Germinal center (tissue), 1 donor: ENCODE measurements at places on chromosomes 7 and 10.

GRCh38 chr7:156665101-156665500 lies 24.5 kb downstream of the RNF32 start:
- DNase-seq = no peak

DNA sequence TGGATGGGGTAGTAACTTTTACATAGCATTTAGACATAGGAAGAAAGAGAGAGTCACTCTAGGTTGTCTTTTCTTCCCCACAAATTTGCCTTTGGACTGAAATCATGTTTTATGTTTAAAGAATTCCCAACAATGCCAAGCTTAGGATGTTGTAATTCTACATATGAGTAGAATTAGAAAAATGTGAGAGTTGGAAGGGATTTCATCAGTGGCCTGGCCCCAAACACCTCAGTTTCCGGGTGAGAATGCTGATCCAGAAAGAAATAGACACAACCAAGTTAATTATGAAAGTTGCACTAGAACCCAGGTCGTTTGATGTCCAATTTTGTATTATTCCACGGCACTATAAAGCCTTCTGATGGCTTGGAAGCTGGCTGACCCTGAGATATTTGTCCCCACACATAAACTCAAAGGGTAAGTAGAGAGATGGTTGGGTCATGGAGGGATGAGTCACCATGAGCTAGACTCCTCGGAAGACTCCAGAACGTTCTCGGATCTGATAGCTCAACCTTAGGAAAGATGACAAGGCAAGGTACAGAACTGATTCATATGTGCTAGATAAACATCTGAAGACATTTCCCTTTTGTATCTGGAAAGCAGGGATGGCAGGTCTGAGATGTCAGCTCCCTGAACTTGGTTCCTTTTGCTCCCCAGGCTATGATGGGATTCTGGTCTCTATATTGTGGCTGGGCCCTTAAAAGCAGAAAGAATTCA lies 48.8 kb upstream of the SLC35B4 start:
- no peak for DNase-seq

- DNase-seq = peak; percentile 86
Observed at GRCh38 chr10:124719213-124719851, 24.8 kb downstream of the FAM53B start.

GRCh38 chr7:39504963-39505362 lies 61.2 kb upstream of the YAE1 start:
- DNase-seq = no peak

DNA sequence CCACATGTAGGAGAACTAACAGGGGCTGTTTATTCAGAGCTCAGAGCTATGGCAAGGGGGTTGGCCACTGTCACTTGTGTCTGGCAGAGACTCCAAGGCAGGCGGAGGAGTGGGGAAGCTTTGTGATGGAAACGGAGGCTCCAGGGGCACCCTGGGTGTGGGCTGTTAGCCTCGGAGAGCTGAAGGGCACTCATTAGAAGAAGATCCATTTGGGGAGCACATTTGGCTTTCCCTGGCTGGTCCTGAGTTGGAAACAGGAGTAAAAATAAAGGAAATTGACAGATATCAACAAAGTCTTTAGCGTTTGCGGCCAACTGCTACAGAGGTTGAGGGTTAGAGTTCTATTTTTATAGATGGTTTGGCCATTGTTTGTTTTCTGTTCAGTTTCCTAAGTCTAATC lies 288.3 kb upstream of the MKI67 start:
- DNase-seq = no peak

DNA sequence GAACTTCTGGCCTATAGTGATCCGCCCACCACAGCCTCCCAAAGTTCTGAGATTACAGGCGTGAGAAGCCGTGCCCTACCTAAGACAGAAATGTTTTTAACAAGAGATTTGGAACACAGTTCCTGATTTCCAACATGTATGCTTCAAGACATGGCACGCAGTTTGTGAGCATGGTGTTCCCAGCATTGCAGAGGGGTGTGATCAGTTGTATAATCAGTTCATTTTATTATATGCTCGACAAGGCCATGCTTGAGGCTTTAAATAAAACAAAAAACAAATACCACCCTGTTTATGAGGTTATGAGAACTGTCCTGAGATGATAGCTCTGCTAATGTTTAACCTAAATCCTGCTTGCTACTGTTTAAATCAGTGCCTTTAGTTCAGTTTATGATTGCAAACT lies 60.2 kb downstream of the TASOR2 start:
- DNase-seq = no peak

DNA sequence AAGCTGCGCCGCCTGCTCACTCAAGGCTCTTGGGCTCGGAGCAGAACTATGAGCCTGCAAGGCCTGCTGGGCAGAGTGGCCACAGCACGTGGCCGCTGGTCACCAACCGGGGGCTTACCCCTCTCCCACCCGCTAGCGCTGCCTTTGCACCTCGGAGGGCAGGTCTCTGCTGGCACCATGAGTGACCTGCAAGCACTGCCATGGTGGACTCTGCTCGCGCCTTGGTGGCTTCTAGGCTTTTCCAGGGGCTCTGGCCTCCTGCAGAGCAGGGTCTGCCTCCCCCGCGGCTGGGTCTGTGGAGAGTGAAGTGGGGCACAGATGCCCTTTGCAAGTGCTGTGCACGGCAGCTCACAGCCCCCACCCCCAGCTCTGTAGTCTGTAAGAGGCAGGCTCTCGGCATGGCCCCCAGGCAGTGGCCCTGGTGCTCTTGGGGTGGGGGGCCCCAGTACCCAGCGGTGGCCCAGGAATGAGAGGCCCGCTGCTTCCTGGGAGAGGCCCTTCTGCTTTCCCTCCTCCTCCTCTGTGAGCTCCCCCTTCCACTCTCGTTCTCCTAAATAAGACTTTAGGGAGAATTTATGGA lies 119.6 kb downstream of the INPP5A start:
- DNase-seq = no peak

GRCh38 chr10:80504158-80504811 lies 33.4 kb upstream of the SH2D4B start:
- no peak for DNase-seq

DNA sequence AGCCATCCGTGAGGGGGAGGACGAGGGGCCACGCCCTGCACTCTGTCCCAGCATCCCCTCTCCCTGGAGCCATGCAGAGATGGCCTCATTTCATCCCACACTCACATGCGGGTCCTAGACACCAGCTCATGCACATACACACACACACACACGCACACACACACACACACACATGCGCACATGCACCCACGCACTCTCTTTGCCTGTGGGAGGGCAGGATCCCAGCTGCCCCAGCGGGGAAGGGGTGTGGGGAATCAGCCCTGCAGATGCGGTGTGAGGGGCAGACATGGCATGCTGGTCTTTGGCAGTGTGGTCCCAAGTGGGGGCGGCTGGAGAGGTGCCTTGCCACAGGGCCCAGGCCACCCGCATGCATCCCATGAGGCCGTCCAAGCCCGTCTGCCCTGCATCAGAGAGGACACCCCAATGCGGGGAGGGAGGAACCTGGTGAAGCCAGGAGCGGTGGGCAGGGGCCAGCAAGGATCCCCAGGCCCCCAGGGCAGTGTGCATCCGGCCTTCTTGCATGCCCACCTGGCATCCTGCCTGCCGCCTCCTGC lies 68.1 kb downstream of the LHPP start:
- no peak for DNase-seq

GRCh38 chr7:94710256-94710655 lies 54.3 kb upstream of the SGCE start:
- DNase-seq = no peak

DNA sequence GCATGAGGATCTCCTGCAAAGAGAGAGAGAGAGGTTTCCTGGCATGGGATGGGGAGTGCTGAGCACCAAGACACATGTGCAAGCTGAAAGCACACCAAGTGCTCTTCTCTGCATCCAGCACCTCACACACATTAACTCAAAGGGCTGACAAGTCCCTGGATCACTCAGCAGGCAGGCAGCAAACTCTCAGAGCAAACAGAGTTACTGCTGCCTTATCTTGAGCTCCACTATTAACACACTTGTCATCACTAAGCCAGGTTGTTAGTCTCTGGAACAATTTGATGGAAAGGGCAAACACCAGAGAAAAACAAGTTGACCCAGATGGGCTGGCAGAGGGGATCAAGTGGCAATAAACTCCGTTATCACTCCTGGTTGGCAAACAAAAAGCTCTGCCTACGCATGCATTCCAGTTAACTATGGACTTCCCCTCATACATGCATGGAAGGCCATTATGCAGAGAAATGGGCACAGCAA lies 349.9 kb downstream of the KCNMA1 start:
- no peak for DNase-seq

DNA sequence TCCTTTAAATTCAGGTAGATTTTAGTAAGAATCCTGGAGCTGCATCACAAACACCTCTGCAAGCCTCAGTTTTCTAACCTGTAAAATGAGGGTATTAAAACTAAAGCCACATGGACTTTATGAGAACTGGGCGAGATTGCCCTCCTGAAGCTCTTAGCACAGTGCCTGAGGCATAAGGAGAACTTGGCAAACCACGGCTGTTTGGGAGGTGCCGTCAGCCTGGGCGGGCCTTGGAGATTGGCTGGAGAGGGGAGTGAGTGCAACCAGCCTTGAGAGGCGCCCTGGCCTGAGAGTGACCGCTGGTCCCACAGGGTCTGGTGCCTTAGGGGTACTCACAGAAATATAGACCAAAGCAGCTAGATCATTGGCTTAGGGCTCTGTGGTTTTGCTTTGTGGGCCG lies 5.4 kb upstream of the TNS3 start:
- DNase-seq = no peak

DNA sequence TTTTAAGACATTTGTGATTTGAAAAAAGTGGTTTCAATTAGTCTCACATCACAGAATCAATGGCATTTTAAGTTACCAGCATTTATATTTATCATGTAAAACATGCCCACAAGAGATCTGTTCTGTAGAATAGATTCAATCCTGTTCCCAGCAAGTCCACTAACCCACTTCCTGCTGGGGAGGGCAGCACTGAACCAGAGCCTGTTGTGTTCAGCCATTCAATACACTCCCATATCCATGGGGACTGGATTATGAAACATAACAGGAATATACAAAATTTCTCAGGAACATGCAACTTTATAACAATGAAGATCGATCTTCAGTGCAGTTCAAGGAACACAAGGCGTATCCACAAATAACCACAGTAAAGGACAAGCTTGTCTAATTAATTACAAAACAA lies 24.4 kb upstream of the ANK3 start:
- DNase-seq = no peak

- DNase-seq = no peak
Observed at GRCh38 chr7:99551334-99551733, 580 bp downstream of the FAM200A start.

- no peak for DNase-seq
Observed at GRCh38 chr7:44557485-44557884, 16.2 kb downstream of the DDX56 start.

DNA sequence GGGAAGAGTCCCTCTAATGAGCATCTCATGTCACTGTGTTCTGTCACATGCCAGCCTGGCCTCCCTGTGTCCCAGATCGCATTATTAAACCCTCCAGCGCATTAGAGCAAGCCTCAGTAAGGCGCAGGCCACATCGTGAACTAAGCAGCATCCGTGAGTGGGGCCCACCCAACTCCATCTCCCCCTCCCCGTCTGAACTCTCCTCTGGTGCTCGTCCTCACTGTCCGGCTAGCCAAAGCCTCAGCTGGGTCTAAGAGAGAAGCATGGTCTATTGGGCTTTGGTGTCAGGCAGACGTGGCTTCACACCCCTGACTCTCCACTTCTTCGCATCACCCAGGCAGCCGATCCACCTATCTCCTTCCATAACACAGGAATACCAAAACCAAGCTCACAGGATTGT lies 164.7 kb upstream of the LANCL2 start:
- no peak for DNase-seq

DNA sequence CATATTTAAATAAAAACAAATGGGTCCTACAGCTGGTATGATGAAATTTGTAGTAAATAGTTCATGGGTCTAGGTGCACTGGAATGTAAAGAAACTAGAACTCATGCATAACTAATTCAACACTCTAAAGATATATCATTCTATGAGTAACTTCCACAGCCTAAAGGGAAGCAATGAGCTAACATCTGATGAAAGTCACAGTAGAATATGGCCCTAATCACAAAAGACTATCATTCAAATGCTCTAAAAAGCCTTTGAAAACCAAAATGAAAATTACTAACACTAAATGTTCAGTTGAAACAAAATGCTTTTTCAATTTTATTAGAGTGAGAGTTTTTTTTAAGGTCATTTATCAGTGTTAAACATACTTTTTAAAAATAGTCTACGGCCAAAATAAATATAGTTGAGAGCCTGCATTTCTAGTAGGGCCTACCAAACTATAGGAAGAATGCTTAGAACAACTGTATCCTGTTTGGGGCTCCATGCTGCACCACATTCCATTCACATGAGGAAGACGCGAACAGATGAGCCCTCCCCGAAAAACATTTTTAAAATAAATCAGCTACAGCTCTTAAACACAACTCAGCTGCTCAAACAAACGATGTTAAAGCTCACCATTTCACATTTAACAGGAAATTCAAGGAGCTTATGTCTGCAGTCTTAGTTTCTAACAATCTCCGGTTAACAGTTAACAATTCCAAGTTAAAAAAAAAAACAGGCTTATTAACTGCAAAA lies 134.5 kb downstream of the NRBF2 start:
- peak; percentile 37 for DNase-seq

DNA sequence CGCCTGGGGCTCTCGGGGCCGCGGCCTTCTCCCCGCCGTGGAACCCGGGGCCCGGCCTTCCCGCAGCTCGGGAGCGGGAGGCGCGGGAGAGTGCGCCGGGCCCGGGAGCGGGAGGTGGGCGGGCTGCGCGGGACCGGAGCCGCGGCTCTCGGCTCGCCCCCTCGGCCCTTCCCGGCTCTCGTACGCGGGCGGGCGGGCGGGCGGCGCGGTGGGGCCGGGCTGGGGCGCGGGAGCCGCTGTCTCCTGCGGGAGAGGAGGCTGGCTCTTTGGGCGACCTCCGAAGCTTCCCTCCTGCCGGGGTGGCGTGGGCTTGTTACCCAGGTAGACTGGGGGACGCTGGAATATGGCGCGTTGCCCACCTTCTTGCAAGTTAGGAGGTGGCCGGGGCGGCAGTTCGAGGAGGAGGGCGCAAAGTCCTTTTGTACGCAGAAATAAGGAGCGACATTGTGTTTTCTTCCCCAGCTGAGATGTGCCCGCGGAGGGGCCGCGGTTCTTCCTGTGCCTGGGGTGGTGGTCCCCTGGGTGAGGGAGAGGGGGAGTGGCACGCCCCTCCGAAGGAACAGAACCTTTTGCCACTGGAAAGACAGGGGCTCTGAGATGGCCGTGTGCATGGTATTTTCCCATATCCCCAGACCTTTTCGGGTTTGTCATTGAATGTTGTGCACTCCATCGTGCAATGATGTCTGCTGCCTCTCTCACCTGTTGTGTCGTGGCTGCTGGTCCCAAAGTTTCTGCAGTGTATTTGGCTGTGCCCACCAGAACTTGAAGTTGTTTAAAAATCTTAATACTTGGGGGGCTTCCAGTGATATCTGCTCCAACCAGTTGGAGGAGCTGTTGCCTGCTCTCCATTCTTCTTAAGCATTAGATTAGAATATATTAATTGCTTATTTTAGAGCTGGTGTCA lies 844 bp downstream of the NRF1 start:
- peak; percentile 21 for DNase-seq

DNA sequence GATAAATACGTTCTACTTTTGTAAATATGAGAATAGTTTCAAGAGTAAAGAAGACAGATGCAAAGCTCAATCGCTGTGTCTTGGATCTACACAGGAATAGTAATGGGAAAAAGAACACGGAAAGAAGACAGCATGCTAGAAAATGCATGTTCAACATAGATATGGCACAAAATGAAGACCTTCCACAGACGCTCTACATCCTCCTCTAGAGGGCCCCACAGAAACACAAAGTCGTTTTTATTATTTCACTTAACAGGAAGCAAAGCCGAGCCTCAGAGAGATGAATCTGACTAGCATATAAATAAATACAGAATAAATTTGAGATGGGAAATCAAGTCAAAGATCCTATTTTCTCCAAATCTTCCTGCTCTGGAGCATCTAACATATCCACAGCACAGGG lies 292.6 kb downstream of the PARD3 start:
- DNase-seq = peak; percentile 25

GRCh38 chr10:96072674-96073073 lies 29.3 kb downstream of the CCNJ start:
- no peak for DNase-seq
